ENCODE measurements at places on chromosomes 12 and 14. TPM values are rescaled to one million over a fixed set of nuclear protein-coding genes. Genes with fewer than 3 reads are reported as not detected.

Gene SSTR1
- 0.63 TPM for total RNA-seq

DNA sequence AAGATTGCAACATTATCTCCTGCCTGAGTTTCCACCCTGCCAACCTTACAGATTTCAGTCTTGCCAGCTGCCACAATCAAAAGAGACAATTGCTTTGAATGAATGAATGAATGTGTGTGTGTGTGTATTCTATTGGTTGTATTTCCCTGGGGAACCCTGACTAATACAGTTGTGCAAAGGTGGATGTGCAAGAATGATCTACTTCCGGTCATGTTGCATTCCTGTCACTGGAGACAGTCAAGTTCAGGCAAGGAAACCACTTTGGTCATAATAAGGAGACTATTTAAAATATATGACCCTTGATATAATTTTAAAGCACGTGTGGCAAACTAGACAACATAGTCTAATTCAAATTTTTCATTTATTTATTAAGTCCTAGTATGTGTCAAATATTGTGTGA is 13.1 kb downstream of the RERG start:
- no peak for DNase-seq

DNA sequence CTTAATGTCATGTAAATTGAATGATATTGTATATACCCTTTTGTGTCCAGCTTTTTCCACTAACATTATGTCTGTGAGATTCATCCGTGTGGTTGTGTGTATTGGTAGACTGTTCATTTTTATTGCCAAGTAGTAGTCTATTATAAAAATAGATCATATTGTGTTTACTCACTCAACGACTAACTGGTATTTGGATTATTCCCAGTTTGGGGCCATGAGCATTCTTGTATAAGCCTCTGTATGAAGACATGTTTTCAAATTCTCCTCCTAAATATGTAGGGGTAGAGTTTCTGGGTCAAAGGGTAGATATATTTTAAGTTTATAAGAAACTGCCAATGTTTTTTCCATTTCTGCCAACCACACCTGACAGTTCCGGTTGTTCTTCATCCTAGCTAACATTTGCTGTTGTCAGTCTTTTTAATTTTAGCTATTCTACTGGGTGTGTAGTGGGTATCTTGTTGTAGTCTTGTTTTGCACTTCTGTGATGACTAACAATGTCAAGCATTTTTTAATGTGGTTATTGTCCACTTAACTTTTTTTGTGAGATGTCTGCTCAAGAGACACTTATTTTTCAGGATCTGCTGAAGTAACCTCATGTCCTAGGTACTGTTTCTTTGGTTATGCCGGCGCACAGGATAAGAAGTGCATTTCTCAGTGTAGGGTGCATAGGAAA is 93.2 kb downstream of the DACT1 start:
- no peak for DNase-seq

GRCh38 chr12:125263385-125263784 is 198.2 kb downstream of the AACS start:
- DNase-seq: no peak

DNA sequence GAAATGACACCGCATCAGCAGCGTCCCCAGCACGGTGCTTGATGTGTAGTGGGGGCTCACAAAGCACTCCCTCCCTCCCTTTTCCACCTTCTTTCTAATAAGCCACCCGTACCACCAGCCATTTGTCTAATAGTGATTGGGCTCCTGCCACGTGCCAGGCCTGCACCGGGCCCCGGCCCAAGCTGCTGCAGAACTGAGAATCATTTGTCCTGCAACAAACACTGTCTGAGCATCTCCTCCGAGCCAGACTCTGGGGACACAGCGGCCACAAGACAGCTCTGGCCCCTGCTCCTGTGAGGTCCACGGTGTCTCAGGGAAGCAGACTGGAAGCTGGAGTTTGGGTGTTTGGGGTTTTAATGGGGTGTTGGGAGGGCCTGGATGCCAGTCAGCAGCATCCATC is 43.9 kb downstream of the MVK start:
- no peak for DNase-seq

DNA sequence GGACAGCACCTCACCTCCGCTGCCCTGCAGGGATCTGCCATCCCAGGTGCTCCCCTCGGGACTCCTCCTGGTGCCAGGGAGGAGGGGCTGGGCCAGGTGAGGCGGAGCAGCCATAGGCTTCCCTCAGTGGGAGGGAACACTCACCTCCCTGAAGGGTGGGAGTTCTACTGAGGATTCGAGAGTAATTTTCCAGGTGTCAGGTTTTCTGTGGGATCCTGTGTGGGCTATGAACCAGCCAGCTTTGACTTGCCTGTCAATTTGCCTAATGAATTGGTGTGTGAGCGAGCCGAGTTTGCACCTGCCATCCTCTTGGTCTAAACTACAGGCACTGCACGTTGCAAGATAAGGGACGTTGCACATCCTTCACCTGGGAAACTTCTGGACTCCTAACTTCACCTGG is 50.3 kb downstream of the NOC4L start:
- no peak for DNase-seq

- DNase-seq: no peak
These were observed 103.9 kb upstream of the MYL2 start for GRCh38 chr12:111024205-111024801.

- no peak for DNase-seq
These were observed 30.1 kb upstream of the TSPAN11 start for GRCh38 chr12:30896461-30896860.

- DNase-seq: no peak
These were observed 286.6 kb downstream of the AACS start for GRCh38 chr12:125351788-125352187.

DNA sequence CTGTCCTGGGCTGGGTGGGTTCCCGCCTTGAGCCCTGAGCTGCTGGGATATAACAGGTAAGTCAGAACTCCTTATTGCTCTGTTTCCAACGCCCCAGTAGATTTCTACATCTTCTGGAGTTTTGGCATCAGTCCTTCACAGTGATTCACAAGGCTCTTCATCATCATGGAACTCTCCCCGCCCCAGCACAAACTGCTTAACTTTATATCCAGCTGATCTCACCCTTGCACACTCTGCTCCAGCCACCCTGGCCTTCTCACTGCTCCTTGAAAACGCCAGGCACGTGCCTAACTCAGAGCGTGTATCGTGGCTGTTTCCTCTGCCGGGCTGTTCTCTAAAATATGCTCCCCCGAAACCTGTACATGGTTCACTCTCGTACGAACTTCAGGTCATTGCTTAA is 264.9 kb downstream of the NOVA1 start:
- no peak for DNase-seq

DNA sequence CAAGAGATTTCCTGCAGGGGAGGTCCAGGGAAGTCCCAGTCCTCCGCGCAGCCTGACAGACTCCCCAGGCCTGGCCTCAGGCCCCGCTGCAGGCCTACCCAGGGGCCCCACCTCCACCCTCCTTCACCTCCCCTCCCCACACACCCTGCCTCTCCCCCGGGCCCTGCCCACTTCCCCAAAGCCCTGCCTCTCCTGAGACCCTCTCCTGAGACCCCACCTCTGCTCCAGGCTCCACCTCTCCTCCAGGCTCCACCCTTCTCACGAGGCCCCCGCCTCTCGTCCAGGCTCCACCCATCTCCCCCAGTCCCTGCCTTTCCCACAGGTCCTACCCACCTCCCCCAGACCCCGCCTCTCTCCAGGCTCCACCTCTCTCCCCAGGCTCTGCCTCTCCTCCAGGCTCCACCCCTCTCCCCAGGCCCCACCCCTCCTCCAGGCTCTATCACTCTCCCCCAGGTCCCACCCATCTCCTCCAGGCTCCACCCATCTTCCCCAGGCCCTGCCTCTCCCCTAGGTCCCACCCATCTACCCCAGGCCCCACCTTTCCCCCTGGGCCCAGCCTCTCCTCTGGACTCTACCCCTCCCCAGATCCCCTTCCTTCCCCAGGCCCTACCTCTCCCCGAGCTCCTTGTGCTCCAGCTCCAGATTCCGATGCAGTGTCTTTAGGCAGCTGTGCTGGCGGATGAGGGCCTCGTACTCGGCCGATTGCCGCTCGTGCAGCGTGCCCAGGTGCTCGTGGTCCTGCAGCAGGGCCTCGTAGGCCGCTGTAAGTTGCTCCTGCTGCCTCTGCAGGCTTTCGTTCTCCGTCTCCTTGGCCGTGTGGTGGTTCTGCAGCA is 58.8 kb upstream of the GPR68 start:
- no peak for DNase-seq

GRCh38 chr14:54086767-54087166 is 130.1 kb upstream of the BMP4 start:
- no peak for DNase-seq

GRCh38 chr12:113472191-113473121 is 785 bp upstream of the LHX5 start:
- DNase-seq: no peak
